ENCODE measurements at places on chromosomes 7 and 10.

DNA sequence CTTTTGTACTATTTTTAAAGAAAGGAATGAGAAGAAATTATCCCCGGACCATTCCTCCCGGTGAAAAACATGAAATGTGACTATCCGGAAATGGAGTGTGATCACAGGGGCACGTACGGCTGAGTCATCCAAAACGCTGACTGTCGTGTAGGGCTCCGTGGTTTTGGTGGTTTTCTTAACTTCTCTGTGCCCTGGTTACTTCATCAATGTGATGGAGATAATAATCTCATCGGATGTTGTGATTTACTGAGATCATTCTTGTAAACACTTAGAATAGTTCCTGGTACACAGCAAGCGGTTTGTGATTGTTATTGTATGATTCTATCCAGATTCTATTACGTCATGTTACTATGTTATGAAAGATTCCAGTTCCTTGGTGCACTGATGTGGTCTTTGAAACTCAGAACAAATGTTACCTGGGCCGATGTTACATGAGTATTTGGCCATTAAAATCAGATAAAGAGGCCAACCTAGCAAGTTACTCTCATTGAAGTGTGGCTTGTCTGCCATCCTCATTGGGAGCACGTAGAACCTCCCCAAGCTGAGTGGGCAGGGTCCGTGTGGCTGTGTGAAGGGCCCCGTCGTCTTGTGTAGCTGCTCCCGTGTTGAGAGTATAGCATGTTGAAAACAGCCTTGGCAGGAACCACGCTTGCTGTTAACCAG is 99.5 kb downstream of the CAMK1D start:
- no peak for DNase-seq
- H3K27ac ChIP-seq = peak overlapping the region; percentile 25
- peaks cover 27% of the 10 kb centered on the region for H3K4me1 ChIP-seq
- H3K36me3 ChIP-seq = no peaks in the 10 kb centered on the region
- no peak overlapping the region for H3K4me3 ChIP-seq

DNA sequence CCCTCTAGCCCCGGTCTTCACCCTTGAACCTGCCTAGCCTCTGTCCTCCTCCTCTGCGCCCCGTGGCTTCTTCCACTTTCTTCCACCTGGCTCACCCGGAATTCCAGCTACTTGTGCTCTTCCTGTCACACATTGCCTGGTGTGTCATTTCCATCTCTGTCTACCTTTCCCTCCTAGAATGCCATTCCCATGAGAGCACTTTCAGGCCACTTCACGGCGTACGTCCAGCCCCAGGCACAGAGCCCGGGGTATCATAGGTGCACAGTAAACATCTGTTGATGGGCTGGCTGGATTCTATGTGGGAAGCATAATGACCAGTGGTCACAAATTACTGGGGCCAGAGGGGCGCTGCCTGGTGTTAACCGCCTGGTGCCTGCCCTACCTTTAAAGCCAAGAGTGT is 161.3 kb downstream of the CUX1 start:
- H3K36me3 ChIP-seq = no peaks in the 10 kb centered on the region
- no peaks in the 10 kb centered on the region for H3K27me3 ChIP-seq

GRCh38 chr10:110355141-110355831 is 50.6 kb upstream of the SMNDC1 start:
- H3K36me3 ChIP-seq = no peaks in the 10 kb centered on the region
- no peak for DNase-seq
- H3K27me3 ChIP-seq = no peaks in the 10 kb centered on the region
- no peak overlapping the region for H3K4me3 ChIP-seq
- H3K4me1 ChIP-seq = peaks cover 32% of the 10 kb centered on the region

DNA sequence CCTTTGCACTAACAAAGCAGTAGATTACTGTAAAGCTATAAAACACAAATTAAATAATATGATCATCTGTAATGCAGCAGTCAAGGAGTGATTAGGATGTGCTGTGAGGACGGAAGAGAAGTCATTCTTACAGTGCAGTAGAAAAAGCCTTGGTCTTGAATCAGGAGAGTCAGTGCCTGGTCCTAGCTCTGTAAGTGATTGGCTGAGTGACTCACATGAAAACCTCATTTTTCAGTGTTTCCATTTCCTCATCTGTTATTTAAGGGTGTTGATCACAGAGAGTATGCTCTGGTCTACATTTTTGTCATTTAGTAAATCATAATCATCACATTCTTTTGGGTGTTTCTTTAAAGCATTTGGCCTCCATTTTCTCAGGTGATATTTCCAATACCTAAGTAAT is 717.8 kb downstream of the LRMDA start:
- no peak overlapping the region for H3K27ac ChIP-seq
- no peaks in the 10 kb centered on the region for H3K4me1 ChIP-seq
- H3K36me3 ChIP-seq = no peaks in the 10 kb centered on the region
- H3K27me3 ChIP-seq = no peaks in the 10 kb centered on the region
- no peak overlapping the region for H3K4me3 ChIP-seq
- no peak for DNase-seq

DNA sequence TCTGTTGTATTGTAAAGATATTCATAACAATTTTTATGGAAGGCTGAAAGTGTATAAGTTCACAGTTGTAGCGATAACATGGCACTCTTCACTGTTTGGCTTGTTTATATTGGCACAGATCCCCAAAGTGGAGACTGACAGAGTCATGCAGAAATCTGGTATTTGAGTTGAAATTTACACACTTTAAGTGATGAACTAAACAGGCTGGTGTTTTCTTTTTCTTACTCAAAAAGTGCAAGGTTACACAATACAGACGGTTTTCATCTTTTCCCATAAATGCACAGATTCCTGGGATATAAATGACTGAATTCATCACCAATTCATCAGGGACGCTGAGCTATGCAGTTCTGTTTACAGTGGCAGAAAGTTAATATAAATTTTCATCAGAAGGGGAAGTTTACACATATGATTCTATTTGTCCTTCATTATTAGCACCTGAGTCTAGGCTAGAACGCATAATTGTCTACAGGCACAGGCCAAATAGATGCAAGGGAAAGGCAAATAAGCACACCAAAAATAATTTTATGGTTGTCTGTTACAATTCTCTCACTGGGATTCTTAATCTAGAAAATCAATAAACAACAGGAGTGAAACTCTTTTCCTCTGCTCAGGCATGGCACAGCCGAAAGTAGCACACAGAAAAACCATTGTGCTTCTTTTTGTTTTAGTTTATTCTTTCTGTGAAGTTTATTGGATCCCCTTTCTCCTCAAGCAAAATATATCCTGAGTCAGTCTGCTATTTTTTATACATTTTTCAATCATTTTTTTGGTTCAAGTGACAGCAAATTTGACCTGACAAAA is 88.0 kb downstream of the FOXP2 start:
- H3K27ac ChIP-seq = no peak overlapping the region
- no peaks in the 10 kb centered on the region for H3K27me3 ChIP-seq
- DNase-seq = no peak
- H3K4me1 ChIP-seq = no peaks in the 10 kb centered on the region
- H3K4me3 ChIP-seq = no peak overlapping the region
- H3K36me3 ChIP-seq = no peaks in the 10 kb centered on the region

GRCh38 chr7:55152516-55152915 is 133.7 kb downstream of the EGFR start:
- no peak overlapping the region for H3K4me3 ChIP-seq
- H3K27me3 ChIP-seq = no peaks in the 10 kb centered on the region
- no peak for DNase-seq

GRCh38 chr7:51456-52068 is 140.8 kb upstream of the FAM20C start:
- H3K4me1 ChIP-seq = no peaks in the 10 kb centered on the region
- DNase-seq = no peak
- no peaks in the 10 kb centered on the region for H3K36me3 ChIP-seq
- no peaks in the 10 kb centered on the region for H3K27me3 ChIP-seq

DNA sequence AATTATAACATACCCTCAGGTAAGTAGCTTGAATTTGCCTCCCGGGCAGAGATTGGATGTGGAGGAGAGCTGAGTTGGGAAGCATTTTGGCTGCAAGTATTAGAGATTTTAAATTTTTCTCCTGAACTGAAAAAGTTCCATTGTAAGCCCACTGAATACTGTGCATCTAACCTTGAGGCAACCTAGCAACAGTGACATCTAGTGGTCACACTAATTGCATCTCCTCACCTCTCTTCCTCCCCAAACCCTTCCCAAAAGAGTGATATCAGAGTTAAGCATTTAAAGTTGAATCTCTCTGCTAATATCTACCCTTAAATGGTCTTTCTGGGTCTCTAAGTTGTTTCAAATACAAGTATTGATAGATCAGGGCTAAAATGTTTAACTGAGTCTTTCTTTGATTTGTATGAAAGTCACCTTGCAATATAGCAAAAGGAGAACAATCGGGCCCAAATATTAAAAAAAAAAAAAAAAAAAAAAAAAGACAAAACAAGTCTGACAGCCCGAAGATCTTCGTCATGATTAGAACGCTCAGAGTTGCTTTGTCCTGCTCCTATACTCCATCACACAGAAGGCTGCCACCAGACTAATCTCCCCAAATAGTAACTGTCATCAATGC is 40.4 kb upstream of the DLX5 start:
- no peaks in the 10 kb centered on the region for H3K27me3 ChIP-seq
- H3K36me3 ChIP-seq = no peaks in the 10 kb centered on the region
- H3K4me1 ChIP-seq = no peaks in the 10 kb centered on the region
- no peak overlapping the region for H3K27ac ChIP-seq

DNA sequence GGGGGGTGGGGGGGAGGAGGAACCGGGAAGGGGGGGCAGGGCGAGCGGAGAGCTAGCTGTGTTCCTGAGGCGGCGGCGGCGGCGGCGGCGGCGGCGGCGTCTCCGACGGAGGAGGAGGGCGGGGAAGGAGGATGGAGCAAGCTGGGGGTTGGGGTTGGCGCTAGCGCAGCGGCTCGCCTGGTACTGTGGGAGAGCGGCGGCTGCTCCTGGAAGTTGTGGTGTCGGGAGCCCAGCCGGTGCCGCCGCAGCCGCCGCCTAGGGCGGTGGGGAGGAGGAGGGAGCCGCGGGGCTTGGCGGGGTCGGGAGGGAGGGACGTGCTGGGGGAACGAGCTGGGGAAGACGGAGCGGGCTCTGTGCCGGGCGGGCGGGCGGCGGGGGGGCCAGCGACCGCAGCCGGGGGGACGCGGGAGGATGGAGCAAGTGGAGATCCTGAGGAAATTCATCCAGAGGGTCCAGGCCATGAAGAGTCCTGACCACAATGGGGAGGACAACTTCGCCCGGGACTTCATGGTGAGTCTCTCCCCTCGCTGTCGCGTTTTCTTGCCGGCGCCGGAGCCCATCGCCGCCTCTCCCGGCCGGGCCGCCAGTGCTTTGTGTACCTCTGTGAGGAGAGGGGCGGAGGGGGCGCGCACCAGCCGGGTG is at the start of gene PTPN12:
Gene PTPN12, plus strand, starts transcription at position 160 of the 642 bp plus-strand sequence. Its CDS starts 252 bp downstream, at position 412.
- DNase-seq = peak; percentile 90
- peak within 1 kb of the TSS; percentile 89 for H3K27ac ChIP-seq
- H3K36me3 ChIP-seq = no peaks in the 10 kb centered on the region
- H3K4me1 ChIP-seq = peaks cover 40% of the 10 kb centered on the region

DNA sequence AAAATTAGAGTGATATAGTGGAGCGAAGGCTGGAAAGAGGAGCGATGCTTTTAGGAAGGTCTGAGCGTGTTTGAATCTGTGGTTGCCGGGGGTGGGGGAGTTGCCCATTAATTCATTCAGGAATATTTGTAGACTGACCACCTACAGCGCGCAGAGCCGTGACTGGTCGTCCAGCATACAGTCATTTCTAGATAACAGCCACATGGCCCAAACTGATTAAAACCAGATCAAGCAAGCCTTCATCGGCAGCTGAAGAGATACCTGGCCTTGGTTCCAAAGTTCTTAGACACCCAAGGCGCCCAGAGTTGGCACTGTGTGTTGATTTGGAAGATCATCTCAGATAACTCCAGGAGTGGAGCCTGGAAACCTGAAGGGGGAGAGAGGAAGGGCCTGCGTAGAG is 1.7 kb downstream of the PROSER2 start:
- peak overlapping the region; percentile 63 for H3K4me3 ChIP-seq
- DNase-seq = no peak
- H3K27me3 ChIP-seq = no peaks in the 10 kb centered on the region
- peaks cover 23% of the 10 kb centered on the region for H3K4me1 ChIP-seq
- H3K36me3 ChIP-seq = no peaks in the 10 kb centered on the region

GRCh38 chr7:66886152-66886551 is 34.9 kb upstream of the TMEM248 start:
- H3K27ac ChIP-seq = no peak overlapping the region
- H3K36me3 ChIP-seq = no peaks in the 10 kb centered on the region
- no peaks in the 10 kb centered on the region for H3K4me1 ChIP-seq
- H3K4me3 ChIP-seq = no peak overlapping the region

- no peak overlapping the region for H3K4me3 ChIP-seq
- no peaks in the 10 kb centered on the region for H3K36me3 ChIP-seq
- no peak overlapping the region for H3K27ac ChIP-seq
- DNase-seq = no peak
- H3K4me1 ChIP-seq = no peaks in the 10 kb centered on the region
- H3K27me3 ChIP-seq = no peaks in the 10 kb centered on the region
Observed at GRCh38 chr10:96803288-96803664, 28.8 kb upstream of the LCOR start.

DNA sequence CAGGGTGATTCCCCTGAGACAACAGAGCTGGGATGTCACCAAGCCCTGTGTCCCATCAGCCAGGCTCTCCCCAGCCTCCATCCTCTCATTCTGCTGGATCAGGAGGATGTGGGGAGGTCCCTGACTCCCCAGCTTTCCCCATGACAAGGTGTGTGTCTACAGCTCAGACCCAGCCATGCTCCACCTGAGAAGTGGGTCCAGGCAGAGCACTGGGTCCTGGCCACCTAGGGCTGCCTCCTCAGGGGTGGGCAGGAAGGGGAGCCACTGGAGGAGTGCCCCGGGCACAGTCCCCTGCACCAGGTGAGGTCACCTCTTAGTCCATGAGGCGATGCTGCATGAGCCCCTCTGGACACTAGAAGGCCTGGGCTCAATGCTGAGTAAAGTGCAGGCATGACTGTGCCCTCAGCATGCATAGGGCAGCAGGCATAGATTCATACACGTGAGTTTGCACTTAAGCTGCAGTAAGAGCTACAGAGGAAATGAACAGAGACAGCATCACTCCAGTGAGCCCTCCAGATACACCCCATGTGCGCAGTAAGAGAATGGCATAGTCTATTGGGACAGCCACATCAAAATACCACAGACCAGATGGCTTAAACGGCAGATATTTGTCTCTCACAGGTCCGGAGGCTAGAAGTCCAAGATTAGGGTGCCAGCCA is 48.3 kb downstream of the ALOX5 start:
- no peak overlapping the region for H3K27ac ChIP-seq
- peak; percentile 88 for DNase-seq
- H3K36me3 ChIP-seq = no peaks in the 10 kb centered on the region
- H3K27me3 ChIP-seq = no peaks in the 10 kb centered on the region

DNA sequence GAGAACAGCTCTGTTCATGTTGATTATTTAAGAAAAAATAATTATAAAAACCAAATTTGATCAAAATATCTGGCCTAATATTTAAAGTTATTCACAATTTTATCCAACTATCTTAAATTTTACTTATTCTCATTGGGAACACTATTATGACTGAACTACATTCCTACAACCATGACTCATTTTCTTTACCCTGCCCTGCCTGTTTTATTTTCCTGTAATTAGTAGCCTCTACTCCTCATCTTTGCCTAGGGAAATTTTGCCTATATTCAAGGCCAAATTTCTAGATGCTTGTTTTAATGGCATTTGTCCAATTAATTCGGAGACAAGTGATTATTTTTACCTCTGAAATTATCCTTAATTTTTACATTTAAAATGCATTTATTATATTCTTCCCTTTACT is 289.7 kb upstream of the TMEM229A start:
- DNase-seq = no peak
- no peak overlapping the region for H3K27ac ChIP-seq
- H3K36me3 ChIP-seq = no peaks in the 10 kb centered on the region
- H3K4me1 ChIP-seq = no peaks in the 10 kb centered on the region
- H3K27me3 ChIP-seq = no peaks in the 10 kb centered on the region

All from vagina (tissue), 2 donors.